ENCODE measurements at places on chromosomes 4 and X.

DNA sequence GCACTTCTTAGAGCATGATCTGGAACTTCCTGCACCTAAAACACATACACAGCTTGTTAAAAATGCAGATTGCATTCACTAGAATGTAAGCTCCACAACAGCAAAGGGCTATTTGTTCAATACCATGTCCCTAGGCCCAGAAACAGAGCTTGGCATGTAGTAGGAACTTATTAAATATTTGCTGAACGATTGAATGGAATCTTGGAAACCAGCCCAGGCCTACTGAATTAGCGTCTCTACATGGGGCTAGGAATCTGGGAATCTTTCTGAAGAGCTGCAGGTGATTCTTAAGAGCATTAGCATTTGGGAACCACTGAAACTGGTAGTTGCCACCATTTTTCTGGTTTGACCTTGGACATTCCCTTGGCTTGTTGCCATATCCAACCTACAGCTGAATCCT, 234.1 kb downstream of the STIM2 start:
- DNase-seq = no peak

- no peak for DNase-seq
These were observed 53.6 kb upstream of the TLR3 start for GRCh38 chr4:186015212-186015817.

- no peak for DNase-seq
These were observed 56.4 kb upstream of the DDIT4L start for GRCh38 chr4:100246697-100247096.

- no peak for DNase-seq
These were observed 898 bp upstream of the PDGFC start for GRCh38 chr4:156972379-156973015.

- peak; percentile 14 for DNase-seq
These were observed 37.0 kb downstream of the RCHY1 start for GRCh38 chr4:75477201-75477600.

GRCh38 chr4:116092961-116093360, 979.5 kb upstream of the NDST4 start:
- no peak for DNase-seq

DNA sequence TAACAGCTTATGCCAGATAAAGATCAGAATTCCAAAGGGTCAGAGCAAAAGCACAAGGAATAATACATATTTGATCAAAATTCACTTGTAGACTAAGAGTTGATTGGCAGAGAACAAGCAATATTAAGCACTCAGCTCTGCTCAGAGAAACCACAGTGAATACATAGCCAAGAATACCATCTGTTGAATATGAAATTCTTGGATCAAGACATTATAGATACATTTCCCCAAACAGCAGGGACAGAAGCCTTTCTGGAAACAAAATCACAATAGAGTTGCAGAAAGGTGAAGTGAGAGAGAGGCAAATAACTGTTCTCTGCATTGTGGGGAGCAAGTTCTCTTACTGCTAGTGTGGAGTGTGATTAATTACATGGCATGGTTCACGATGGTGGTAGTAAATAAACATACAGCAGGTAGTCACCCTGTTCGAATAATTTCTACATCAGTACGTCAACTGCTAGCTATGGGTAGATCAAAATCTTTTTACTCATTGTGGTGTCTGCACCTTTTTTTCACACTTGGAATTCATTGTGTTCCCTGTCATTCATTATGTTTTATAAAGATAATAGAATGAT, 366.7 kb downstream of the PCDH7 start:
- no peak for DNase-seq

DNA sequence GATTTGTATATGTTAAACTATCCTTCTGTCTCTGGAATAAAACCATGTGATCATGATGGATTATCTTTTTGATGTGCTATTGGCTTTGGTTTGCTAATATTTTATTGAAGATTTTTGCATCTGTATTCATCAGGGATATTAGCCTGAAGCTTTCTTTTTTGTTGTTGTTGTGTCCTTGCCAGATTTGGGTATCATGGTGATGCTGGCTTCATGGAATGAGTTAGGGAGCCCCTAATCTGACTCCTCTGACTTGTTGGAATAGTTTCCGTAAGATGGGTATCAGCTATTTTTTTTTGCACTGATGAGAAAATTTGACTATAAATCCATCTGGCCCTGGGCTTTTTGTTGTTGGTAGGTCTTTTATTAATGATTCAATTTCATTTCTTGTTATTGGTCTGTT, 45.7 kb downstream of the ATP10D start:
- no peak for DNase-seq

- DNase-seq = no peak
These were observed 93.6 kb downstream of the BCOR start for GRCh38 chrX:40004246-40004535.

DNA sequence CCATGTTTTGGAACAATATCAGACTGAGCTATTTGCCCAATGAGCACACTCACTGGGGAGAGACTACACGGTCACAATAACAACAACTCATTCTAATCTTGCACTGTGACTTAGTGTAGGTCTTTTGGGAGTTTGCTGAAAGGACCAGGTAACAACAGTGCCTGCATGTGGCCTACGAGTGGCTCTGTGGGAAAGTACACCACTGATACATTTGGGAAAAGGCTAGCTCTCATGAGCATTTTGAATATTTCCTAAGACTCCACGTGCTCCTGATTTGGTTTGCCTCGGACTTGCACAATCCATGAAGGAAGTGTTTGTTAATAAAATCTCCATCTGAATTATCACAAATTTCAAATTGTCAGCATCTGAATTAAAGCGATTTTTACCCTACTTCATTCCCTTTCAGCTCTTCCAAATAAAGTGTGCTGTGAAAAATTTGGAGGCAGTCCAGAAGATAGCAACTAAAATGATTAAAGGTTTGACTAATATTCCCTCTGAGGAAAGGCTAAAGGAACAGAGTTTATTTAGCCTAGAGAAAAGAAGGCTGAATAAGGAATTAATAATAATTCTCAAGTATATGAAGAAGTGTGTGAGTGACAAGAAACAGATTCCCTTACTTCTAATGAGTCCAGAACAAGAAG, 406.4 kb downstream of the PPARGC1A start:
- DNase-seq = no peak

- no peak for DNase-seq
These were observed 3.7 kb downstream of the CNGA1 start for GRCh38 chr4:48012824-48013223.

GRCh38 chr4:164169591-164169990, 584.3 kb upstream of the SMIM31 start:
- peak; percentile 54 for DNase-seq

DNA sequence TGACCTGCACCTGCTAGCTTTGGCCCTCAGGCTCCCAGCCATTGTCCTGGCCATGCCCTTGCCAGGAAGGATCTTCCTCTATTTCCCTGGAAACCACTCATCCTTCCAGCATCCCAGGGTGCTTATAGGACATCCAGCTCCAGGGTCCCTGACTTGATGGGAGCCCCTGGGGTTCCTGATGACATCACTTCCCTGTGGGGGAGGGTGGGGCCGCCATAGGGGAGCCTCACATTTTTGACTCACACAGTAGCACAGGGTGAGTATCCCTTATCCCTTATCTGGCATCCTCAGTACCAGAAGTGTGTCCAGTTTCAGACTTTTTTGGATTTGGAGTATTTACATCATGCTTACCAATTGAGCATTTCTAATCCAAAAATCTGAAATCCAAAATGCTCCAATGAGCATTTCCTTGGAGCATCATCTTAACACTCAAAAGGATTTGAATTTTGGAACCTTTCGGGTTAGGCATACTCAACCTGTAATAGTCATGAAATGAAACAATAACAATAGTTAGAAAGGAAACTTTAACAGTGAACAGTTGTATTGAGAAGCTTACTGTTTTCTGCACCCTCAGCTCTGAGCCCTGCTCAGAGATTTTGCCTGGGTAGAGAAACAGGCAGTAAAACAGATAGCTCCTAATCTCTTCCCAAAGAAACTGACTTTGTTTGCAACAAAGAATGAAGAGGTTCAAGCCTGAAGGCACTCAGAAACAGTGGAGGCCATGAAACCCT, 22.1 kb downstream of the TNIP2 start:
- DNase-seq = no peak
